Epithelial cell of esophagus (primary cell): ENCODE measurements at places on chromosomes 12 and 14.

- DNase-seq = peak; percentile 87
Measured at GRCh38 chr14:58747181-58747580, 109.4 kb downstream of the DACT1 start.

DNA sequence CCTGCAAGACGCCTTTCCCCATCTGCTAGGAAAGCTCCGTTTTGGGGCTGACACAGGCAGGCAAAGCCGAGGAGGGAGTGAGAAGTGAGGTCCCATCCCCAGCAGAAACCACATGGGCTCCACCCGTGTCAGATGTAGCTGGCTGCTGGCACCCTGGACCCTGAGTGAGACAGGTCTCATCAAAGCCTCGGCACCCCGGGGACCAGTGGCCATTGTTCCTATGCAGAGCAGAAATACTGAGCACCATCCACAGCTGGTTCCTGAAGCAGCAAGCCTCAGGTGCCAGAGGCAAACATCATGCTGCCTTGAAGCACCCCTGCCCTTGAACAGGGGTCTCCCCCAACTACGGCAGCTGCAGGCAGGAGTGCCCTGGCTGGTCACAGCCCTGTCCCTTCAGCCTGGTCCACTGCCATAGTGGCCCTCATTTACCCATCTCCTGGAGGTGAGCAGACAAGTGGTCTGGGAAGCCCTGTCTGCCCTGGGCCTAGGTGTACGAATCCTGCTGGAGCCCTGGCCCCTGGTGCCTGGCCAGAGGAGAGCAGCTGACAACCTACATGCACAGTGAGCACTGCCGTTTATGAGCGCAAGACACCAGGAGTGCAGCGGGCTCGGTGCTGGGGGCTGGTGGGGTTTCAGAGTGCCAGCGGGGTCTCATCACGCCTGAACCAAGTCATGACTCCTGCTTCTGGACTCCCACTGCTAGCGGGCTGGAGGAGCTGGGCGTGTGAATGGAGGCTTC is 289.8 kb upstream of the RTL1 start:
- DNase-seq = no peak

- no peak for DNase-seq
Measured at GRCh38 chr14:22378181-22378580, 210.8 kb downstream of the DAD1 start.

DNA sequence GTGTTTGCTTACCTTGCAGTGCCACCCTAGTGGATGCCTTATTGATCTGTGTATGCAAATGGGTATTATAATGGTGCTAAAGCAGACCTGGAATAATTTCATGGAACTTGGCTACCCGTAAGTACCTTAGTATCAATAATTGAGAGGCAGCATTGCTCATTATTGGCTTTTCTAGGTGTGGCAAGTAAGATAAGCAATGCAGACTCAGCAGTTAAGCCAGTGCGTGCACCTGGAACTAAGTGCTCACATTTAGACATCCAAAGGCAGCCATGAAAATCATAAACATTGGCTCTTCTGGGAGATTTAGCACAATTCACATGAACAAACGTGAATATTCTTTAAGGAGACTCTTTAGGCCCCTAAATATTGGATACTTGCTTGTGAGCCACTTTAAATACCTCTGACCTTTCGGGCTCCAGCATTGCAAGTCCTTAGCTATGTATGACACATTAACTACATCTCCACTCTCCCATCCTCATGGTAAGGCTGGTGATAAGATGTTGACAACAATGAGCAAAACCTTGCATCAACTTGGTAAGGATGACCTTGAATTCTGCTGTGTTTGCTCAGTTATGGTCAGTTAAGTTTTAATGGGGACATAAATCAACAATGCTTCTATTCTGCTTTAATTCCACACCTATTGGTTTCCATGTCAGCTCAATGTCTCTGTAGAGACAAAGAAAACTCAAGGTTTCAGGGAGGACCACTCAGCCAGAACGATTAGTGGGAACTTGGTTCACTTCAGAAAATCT is 112.0 kb downstream of the SLC5A8 start:
- no peak for DNase-seq

DNA sequence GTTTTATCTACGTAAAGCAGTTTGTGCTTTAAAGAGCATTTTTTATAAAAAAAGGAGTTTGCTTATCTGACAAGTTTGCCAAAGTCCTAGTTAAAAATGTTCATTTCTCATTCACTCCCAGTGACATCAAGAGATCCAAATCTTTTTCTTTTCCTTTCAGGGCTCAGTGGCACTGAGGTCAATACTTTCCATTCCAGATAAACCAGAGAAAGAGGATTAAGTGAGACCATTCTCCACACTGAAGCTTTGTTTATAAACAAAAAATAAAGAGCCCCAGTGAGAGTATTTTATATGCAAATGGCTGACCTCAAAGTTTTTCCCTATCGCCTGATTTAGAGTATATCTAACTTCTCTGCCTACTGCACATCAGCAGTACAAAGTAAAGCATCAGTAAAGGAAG is 199.8 kb downstream of the ALG10B start:
- DNase-seq = no peak

GRCh38 chr14:47208434-47208833 is 467.0 kb downstream of the MDGA2 start:
- no peak for DNase-seq

- no peak for DNase-seq
Measured at GRCh38 chr12:5437589-5437988, 5.7 kb downstream of the NTF3 start.

- no peak for DNase-seq
Measured at GRCh38 chr14:47154276-47154797, 502.8 kb upstream of the RPL10L start.

DNA sequence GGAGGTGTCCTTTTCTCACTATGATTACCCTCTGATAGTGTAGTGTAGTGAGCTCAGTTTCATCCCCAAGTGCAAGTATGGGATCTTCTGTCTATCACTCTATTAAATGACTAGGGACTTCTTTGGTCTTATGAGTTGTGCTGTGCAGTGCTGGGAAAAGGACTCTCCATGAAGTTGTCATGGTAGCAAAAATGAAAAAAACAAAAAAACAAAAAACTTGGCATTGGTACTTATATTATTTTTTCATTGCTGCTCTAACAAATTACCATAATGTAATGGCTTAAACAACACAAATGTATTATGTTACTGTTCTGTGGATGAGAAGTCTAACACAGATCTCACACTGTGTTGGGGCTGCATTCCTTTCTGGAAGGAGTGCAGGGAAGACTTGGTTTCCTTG is 393.1 kb upstream of the NOVA1 start:
- DNase-seq = no peak

GRCh38 chr12:110537605-110538409 is 35.7 kb downstream of the RAD9B start:
- peak; percentile 59 for DNase-seq

DNA sequence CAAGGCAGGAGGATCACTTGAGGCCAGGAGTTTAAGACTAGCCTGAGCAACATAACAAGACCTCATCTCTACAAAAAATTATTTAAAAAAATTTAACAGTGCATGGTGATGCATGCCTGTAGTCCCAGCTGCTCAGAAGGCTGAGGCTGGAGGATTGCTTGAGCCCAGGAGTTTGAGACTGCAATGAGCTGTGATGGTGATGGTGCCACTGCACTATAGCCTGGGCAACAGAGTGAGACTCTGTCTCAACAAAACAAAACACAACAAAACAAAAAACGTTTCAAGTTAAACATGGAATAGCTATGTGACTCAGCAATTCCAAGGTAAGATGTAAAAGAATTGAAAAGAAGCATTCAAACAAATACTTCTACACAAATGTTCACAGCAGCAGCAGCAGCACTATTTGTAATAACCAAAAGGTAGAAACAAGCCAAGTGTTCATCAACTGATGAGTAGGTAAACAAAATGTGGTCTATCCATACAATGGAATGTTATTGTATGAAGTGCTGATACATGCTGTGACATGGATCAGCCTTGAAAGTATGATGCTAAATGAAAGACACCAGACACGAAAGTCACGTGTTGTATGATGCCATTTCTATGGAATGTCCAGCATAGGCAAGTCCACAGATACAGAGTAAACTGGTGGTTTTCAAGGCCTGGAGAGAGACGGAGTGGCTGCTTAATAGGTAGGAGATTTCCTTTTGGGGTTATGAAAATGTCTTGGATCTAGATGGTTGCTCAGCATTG is 31.4 kb downstream of the CFAP251 start:
- DNase-seq = peak; percentile 99

DNA sequence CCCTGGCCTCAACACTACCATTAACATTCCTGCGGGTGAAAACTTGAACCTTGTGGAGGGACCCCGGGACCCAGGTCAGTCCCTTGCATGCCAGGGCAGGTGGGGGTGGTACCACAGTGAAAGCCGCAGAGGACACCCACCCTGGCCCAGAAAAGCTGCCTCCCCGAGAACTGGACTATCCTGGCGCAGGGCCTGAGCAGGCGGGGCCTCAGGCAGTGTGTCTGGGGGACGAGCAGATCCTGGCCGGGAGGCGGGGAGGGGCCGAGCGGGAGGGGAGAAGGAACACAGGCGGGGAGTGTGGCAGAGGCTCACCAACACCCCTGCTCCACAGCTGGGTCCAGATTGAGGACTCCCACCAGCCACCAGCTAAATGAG is 10.0 kb downstream of the AHNAK2 start:
- DNase-seq = peak; percentile 68

- no peak for DNase-seq
Measured at GRCh38 chr14:81200054-81200453, 20.7 kb downstream of the GTF2A1 start.

GRCh38 chr12:66309606-66310005 is 7.3 kb downstream of the HELB start:
- DNase-seq = no peak

- DNase-seq = peak; percentile 84
Measured at GRCh38 chr12:124923905-124924734, 9.7 kb upstream of the UBC start.

DNA sequence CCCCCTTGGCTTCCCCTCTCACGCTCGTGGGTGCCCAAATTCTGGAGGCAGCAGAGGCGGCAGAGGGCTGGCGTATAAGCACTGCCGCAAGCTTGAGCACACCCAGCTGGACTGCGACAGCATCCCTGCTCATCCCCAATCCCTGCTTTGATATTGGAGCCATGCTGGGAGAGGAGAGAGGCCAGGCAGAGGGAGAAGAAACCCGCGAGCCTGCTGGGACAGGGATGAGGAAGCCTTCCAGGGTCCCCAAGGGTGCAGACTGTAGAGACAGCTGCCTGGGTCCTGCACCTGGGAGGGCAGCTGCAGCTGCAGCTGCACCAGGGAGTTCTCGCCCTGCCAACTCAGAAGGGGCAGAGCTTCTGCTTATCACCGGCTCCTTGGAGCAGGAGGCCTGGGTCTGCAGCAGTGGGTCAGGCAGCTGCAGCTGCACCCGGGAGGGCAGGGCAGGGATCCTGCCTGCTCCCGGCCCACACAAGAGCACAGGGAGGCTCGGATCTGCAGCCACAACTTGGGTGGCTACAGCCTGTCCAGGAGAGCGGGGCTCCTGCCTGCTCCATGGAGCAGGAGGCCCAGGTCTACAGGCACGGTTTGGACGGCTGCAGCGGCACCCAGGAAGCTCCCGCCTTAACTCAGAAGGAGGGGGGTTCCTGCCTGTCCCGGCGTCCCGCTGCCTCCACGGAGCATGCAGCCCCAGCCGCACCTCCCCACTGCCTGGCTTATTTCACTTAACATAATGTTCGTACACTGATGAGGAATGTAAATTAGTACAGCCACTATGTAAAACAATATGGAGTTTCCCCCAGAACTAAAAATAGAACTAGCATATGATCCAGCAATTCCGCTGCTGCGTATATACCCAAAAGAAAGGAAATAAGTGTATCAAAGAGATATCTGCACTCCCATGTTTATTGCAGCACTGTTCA is 60.4 kb upstream of the SGPP1 start:
- no peak for DNase-seq

DNA sequence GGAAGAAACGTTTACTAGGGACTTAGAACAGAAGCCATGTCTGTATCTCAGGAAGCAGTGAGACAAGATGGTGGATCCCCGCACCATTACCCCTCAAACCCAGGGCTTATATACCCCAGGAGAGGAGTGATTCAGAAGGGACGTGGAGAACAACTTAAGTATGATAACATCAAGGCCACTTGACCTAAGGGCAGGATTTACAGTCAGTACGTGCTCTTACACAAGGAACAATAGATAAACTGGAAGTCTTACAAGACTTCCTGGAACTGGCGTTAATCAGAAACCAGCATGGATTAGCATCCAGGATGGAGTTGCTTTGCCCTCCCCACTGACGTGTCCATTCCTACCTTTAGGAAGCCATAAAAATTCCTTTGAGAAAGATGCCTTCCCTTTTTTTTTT is 8.6 kb upstream of the ETFBKMT start:
- peak; percentile 9 for DNase-seq

DNA sequence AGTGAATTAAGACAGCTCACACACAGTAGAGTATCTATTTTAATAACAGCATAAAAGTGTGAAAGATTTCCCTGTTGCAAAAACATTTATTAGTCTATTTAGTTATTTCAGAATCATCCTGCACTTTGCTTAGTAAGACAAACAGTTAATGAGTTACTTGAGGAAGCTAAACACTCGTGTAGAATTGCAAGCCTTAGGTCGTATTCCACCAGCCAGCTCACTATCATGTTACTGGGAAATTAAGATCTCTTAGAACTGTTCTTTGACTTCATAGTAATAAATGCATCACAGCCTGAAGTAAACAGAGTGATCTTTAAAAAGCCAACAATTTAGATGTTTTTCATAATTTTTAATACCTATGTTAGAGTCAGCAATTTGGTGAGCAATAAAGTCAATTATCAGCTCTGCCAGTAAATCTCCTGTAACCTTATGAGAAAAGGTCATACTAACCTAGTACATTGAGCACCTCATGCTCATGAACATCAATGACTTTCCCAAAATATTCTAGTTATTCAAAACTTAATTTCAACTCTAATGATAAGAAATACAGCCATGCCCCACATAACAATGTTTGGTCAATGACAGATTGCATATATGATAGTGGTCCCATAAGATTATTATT is 26.7 kb upstream of the ETNK1 start:
- no peak for DNase-seq

DNA sequence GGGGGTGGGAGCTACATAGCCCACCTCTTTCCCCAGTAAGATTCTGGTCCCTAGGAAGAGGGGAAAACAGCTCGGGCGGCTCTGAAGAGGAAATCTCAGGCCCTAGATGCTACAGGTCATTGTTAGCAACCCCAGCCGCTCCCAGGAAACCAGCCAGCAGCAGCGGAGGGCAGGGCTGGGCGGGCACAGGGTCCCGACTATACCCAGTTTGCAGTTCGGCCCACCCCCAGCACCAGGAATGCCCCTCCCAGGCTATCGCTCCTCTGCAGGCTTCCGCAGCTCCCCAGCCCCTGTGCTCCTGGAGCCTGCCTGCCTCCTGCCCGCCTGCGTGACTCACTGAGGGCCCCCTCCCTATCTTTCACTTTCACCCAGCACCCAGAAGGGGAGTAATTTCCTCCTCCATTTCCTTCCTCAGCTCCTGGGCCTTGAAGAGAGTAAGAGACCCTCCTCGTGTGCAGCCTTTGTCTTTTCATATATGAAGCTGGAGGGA is 27.2 kb upstream of the PNMA1 start:
- DNase-seq = peak; percentile 78

- DNase-seq = peak; percentile 66
Measured at GRCh38 chr12:69388371-69388770, 28.8 kb downstream of the YEATS4 start.

GRCh38 chr12:43316520-43316919 is 235.5 kb downstream of the ADAMTS20 start:
- no peak for DNase-seq
